ENCODE measurements at places on chromosomes 12 and 14.

DNA sequence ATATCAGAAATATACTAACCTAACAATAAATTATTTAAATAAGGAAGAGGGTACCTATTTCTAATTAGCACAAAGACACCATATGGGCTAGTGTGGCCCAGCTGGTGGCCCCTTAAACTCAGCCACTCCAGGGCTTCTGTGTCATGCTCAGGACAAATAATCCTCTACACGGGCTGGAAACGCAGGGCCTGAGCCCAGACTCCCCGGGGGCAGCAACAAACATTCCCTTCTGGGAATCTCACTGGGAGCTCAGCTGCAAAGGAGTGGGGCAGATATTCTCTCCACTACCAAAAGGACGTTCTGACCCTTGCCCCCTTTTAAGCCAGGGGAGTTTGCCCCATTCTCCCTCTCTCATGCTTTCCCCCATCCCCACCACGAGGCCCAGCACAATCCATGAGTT lies 43.7 kb upstream of the ELK3 start:
- no peak for DNase-seq

DNA sequence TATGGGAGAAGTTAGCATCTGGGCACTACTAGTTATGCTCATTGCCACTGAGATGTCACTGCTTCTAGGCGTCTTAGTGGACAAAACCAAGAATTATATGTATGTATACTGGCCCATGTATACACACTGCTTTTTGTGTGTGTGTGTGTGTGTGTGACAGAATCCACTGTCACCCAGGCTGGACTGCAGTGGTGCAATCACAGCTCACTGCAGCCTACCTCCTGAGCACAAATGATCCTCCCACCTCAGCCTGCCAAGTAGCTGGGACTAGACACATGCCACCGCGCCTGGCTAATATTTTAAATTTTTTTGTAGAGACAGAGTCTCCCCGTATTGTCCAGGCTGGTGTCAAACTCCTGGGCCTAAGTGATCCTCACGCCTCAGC lies 25.2 kb downstream of the LIMA1 start:
- no peak for DNase-seq

DNA sequence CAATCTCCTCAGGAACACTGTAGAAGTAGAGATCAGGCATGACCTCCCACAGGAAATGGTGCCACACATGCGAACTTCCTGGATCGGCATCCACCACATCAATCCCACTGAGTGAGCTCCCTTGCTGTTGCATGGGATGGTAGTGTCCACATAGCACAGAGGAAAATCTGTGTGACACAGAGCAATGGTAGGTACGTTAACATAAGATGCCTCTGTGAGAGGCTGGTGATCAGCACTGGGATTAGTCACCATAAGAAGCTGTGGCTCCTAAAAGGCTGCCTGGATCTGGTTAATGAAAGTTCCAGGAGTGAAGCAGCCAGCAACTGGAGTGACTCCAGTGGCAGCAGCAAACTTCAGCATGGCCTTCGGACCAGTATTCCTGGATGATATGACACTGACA lies 21.8 kb downstream of the WDHD1 start:
- DNase-seq, result no peak

DNA sequence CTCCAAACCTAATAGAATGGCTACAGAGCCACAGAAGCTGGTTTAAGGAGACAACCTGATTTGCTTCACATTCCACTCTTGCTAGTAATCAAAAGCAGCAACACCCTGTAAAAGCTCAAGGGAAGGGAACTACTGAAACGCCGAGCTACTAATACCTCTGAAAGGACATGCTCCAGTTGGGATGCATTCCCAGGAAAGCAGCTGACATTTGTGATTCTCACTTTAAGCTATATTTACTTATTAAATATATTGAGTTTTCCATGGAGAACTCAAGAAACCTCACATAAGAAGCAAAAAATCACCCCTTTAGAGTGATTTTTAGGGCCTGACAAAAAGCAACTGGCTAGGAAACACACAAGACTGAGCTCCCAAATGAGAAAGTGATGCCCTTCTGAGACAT lies 1073.0 kb upstream of the FLRT2 start:
- no peak for DNase-seq

GRCh38 chr12:51980051-51980808 lies 26.5 kb upstream of the TAMALIN start:
- peak; percentile 73 for DNase-seq

- DNase-seq, result no peak
Measured at GRCh38 chr12:24424889-24425600, 475.6 kb upstream of the SOX5 start.

GRCh38 chr14:98782062-98782461 lies 489.9 kb downstream of the BCL11B start:
- DNase-seq, result no peak

DNA sequence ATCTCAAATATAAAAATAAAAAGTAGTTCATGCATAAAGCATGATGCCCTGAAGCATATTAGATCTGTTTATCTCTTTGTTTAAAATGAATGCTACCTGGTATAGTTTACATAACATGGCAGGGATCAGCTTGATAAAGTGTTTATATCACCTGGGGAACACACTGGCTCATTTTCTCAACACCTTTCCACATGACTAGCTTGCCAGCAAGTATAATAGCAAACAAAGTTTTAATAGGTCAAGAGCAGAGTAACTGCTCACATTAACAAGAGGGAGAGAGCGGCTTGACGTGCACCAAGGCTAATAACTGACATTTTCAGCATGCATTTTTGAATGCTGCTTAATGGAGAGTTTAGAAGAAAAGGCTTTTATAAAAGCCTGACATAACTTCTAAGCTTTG lies 246.4 kb downstream of the EGLN3 start:
- no peak for DNase-seq

DNA sequence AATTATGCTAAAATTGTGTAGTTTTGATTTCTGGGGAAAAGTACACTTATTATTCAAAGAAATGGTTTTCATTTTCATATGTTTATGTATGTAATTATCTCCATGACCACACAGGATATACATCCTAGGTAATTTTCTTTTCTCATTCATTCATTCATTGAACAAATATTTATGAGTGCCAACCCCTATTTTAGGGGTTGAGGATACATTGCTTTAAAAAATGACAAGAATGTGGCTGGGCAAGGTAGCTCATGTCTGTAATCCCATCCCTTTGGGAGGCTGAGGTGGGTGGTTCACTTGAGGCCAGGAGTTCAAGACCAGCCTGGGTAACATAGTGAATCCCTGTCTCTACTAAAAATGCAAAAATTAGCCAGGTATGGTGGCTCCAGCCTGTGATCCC lies 40.9 kb downstream of the SGPP1 start:
- DNase-seq, result no peak

DNA sequence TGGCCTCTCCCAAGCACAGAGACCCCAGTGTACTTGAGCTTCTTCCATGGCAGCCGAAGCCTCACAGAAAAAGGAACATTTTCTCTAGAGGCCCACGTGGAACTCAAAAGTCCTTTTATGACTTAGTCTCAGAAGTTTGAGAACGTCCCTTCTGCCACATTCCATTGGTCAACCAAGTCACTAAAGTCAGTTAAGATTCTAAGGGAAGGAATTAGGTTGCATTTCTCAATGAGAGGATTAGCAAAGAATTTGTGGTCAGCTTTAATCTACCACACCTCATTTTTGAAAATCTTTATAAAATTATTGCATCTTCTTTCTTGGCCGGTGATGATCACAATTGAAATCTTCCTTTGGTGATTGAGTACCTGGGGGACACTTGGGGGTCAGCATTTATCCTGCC lies 279.9 kb upstream of the TBX3 start:
- DNase-seq, result no peak

- no peak for DNase-seq
Measured at GRCh38 chr12:543114-543451, 83.3 kb downstream of the B4GALNT3 start.

DNA sequence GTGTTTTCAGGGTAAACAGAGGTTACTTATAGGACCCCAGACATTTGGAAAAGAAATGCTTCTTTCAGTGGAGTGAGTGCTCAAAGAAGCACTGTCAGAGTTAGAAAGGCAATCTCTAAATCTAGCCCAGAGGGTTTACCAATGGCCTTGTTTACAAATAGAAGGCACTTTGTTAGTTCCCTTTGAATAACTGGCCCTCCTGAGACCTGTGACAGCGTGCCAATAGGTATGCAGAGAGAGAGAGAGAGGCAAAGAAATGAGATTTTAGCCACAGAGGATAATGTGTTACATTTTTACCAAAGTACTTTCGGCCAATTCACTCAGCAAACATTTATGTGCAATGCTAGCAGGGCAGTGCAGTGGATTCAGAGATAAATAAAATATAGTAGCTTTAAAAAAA lies 41.9 kb downstream of the TPH2 start:
- DNase-seq, result no peak

DNA sequence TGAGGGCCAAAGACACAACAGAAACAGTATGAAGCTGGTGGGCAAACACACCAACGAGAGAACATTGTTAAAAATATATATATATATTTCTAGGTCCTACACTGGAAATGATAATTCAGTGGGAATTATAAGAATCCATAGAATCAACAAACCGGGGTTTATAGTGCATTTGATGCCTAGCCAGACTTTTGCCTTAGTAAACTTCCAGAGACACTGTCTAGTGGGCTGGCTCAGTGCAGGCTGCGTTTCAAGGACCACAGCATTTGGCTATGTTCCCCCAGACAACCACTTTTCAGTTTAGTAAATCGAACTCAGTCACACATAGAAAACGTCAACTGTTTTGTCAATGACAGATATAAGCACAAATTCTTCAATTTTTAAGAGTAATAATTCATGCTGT lies 41.9 kb downstream of the SLC38A4 start:
- no peak for DNase-seq

DNA sequence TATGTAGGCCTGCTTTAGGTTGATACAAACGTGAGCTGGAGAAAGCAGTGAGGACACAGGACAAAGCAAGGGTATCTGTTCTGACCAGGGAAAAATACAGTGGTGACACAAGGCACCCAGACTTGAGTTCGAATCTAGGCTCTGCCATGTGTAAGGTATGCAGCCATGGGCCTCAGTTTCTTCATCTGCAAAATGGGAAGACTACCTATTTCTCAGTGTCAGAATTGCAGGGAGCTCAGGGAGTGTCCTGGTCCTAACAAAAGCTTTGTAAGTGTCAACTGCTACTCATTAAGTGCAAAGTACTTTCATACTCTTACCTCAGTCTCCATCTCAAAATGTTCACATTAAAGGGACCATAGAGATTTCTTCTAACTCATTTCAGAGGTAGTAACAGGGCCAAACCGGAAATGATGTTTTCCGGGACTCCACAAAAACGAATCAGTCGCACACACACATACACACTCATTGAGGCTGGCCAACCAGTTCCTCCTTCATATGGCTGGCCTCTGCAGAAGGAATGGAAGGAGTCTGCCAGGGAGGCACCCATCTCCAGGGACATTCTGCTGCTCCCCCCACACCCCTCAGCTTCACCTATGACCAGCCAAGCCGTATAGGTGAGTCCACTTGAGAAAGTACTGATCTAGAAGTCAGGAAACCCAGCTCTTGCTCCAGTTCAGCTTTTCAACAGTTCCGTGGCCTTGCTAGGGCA lies 7.8 kb downstream of the CTDSP2 start:
- DNase-seq, result peak; percentile 26
